ENCODE measurements at places on chromosomes 7 and 10. TPM values are rescaled to one million over a fixed set of nuclear protein-coding genes. Genes with fewer than 3 reads are reported as not detected.

- DNase-seq = no peak
These were observed 22.1 kb downstream of the HDAC9 start for GRCh38 chr7:18517646-18518045.

The LCOR gene
- total RNA-seq = 29.4 TPM

The VWC2 gene
- not detected for total RNA-seq

The INHBA gene
- 601 TPM for total RNA-seq

The CYP2C18 gene
- total RNA-seq = 0.17 TPM
